ENCODE measurements at places on chromosomes 2 and 18.
A peak's percentile ranks its signal among the peaks of the same experiment; 100 is the strongest.

- DNase-seq, result no peak
Measured at GRCh38 chr2:143802871-143803650, 673.8 kb downstream of the ARHGAP15 start.

GRCh38 chr18:37424507-37424906 lies 141.1 kb downstream of the CELF4 start:
- DNase-seq, result no peak

DNA sequence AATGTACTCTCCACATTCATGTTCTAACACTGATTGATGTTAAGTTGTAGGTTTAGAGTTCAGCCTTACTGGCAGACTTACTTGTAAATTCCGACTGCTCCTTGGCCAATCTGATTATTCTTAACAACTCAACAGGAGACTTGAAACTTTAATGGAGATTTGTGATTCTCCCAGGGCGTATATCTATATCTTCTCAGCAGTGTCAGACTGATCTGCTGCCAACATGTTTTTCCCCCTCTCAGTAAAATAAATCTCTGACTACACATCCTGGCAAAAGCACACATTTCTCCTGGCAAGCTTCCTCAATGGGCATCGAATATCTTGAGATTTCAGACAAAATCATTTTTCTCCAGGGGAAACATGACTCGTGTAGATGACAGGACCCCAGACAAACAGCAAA lies 1041.2 kb downstream of the DPP10 start:
- no peak for DNase-seq

GRCh38 chr2:235570256-235570655 lies 76.4 kb downstream of the AGAP1 start:
- no peak for DNase-seq

GRCh38 chr18:74508366-74508765 lies 12.2 kb downstream of the CNDP2 start:
- DNase-seq, result peak; percentile 5

DNA sequence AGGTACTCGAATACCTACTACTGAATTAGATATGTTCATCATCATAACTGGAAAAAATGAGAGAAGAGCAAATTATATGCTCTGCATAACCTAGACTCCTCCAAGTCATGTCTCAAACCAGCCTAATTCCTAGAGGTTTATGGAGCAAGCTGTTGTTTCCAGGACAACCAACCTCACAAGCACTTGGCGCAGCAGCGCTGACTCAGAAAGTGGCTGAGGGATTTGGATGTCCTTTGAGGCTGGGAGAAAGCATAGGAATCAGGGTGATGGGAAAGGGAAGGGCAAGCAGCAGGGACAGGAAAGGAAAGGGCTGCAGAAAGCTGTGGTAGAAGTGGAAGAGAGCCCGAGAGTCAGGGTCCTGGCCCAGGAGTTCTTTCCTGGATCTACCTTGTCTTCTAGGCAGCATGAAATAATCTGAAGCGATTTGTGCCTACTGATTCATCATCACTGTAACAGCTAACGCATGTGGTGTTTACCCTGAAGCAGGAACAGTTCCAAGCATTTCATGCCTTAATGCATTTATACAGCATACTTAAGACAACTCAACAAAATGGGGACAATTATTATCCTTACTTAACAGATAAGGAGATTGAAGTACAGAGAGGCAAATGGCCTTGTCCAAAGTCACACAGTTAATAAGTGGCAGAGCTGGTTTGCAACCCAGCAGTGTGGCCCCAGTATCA lies 3.7 kb downstream of the PLEK start:
- DNase-seq, result no peak

DNA sequence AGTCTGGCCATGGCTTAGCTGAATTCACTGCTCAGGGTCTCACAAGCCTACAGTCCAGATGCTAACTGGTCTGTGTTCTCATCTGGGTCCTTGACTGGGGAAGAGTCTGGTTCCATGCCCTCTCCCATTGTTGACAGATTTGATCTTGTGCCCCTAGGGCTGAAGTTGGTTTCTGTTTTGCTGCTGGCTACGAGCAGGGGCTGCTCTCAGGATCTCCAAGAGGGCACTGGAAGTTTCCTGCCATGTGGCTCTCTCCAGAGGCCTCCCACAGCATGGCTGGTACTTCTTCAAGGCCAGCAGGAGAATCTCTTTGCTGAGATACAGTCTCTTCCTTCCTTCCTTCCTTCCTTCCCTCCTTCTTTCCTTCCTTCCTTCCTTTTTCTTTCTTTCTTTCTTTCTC lies 78.1 kb downstream of the SPP2 start:
- no peak for DNase-seq

DNA sequence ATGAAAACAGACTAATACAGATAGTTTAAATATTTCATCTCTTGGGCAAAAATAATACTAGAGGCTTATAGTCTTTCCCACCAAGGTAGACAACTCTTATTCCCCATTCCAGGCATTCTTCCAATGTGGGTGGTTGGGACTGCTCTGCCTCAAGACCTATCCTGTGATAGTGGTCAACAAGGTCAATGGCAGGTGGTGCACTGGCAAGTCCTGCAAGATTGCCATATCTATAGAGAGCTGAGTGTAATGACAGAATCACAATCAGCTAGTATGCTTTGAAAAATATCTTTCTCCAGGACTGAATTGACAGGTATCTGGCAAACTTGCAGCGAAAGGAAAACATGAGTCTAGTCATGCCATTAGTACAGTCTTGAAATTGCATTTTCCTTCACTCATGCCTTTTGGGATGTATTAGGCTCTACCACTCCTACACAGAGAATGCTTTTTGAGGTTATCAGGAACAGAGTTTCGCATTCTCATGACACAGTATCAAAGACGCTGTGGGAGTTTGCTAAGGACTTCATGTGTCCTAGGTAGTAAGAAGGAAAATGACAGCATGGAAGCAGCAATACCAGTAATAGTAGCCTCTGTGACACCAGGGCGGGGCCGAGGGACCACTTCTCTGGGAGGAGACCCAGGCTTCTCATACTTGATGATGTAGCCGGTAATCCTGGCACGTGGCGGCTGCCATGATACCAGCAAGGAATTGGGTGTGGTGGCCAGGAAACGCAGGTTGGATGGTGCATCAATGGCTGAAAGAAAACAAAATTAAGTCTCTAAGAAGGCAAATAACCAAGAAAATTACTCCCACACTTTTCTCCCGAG lies 61.0 kb downstream of the FN1 start:
- no peak for DNase-seq

- no peak for DNase-seq
Measured at GRCh38 chr18:1483385-1483784, 578.7 kb downstream of the ADCYAP1 start.

- no peak for DNase-seq
Measured at GRCh38 chr18:58599106-58599505, 29.8 kb downstream of the ALPK2 start.

GRCh38 chr2:219378163-219378851 lies 9.4 kb downstream of the DNPEP start:
- DNase-seq, result no peak

DNA sequence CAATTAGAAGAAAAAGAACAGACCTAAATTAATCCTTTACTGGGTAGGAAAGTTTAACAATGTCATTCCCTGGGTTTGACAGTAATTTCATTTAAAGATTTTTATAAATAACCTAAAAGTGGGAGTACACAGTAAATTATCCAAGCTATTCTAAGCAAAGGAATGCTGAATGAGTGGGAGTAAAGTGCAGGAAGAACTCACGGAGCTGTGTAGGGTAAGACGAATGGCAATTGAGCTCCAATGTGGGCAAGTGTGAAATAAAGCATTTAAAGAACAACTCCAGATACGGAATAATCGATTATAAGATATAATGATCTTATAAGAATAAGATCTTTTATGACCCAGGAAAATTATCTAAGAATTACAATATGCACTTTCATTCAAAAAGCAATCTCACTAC lies 93.2 kb downstream of the LRRTM4 start:
- no peak for DNase-seq

DNA sequence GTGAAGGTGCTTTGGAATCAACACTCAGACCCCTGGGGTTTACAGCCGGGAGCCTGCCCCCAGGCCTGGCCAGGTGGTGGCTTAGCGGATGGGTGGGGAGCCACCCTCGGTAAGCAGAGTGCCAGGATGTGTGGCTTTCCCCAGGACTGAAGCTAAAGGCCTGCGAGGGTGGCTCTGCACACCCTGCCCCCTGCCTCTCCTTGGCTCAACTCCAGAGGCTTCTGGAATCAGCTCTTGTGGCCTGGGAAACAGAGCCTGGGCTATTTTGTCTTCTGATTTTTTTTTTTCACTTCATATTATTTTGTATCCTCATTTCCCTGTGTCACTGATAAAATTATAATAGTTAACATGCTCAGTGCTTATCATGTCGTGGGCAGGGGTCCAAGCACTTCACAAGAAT lies 79.8 kb downstream of the RHOB start:
- no peak for DNase-seq

DNA sequence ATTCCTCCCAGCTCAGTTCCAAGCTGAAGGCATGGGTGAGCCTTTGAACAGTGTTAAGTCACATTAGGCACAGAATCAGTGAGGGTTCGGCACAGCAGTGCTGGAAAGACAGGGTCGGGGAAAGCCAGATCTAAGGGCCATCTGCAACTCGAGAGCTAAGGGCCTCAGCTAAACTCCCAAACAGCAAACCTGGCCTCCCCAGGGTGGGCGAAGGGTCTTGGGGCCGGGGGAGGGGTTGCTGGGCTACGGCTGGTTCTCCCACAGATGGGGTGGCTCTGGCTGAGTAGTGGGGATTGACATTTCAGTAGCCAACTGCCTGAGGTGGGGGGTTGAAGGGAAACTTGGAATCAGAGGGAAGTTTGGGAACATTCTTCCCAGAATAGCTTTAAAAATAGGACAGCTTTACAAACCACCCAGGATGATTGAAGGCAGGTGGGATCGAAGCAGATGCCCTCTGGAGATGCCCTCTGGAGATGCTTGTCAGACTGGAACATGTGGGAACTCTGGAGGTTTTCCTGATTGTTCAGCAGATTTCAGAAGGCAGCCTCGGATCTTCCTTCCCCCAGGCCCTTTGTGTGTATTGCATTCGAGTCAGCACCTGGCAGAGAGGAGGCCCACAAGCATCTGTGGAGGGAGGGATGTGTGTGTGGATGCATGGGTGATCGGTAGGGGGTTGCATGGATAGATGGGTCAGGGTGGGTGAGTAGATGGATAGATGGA lies 156.4 kb downstream of the SMAD7 start:
- DNase-seq, result no peak

GRCh38 chr2:173359231-173359630 lies 4.6 kb downstream of the CDCA7 start:
- no peak for DNase-seq

DNA sequence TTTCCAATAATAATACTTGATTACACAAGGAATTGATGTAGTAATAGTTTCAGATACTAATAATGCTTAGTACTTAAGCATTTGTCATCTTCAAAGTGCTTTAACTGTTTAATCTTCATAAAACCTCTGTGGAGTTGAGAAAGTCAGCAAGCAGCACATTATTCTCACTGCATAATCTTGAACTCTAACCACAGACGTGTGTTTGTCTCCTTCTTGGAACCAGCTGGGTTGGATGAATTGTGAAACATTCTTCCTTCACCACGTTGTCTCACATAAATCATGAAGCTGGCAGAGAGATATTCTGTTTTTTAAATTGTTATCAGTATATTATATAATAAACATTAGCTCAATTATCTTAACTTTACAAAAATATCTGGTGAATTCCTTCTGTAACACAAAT lies 55.1 kb upstream of the LDAH start:
- no peak for DNase-seq

DNA sequence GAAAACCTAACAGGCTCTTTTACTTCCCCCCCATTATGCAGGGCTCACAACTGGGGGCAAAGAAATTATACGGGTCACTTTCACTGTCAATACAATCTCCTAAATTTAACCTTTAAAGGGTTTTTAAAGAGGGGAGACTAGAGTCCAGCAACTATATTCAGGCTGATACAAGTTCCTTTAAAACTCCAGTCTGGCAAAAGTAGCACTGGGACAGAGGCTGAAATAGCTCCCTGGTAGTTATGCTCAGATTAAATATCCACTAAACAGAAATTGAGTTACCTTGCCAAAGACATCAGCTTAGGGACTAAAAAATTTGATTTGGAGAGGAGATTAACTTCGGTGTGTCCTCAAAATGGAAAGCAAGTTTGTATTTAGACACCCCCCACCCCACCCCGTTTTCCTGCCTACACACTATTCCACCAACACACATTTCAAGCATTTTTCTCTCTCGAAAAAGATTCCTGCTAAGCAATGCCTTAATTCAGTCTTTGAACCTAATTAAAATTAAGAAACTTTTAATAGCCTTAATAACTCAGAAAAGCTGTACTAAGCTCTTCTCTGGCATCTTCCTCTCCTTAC lies 127.2 kb downstream of the OSBPL1A start:
- DNase-seq, result no peak

GRCh38 chr18:72181241-72181764 lies 362.8 kb downstream of the CBLN2 start:
- DNase-seq, result no peak

DNA sequence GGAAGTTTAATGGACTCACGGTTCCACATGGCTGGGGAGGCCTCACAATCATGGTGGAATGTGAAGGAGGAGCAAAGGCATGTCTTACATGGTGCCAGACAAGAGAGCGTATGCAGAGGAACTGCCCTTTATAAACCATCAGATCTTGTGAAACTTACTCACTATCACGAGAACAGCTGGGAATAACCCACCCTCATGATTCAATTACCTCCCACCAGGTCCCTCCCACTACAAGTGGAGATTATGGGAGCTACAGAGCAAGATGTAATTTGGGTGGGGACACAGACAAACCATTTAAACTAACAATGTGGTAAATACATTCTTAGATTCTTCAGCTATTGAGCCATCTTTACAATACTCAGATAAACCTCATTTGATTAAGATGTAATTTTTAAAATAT lies 176.1 kb downstream of the SH3BP4 start:
- DNase-seq, result no peak

DNA sequence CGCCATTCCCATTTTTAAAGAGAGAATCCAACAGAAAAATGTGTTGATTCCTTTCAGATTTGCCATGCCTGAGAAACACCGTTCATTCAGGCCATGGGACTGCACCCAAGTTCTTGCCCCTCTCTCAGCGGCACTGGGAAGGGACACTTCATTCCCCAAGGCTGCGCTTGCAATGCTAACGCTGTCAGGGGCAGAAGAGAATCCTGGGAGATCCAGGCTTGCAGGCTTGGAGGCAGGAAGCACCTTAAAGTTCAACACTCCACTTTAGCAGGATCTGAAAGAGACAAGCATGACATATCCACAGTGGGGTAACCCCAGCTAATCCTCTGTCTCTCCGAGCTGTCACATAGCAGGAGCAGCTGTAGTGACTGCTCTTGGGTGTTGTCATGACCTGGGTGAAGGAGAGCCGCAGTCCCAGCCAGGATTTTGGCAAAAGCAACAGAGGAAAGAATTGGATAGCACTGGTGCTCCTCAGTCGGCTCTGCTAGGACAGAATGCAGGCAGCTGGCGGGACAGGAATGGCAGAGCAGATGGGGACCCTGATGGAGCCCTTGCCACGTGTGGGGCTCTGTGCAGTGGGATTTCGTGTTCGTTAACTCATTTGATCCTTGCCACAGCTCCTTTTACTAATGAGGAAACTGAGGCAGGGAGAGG lies 22.0 kb upstream of the ODC1 start:
- DNase-seq, result no peak

- DNase-seq, result peak; percentile 95
Measured at GRCh38 chr2:121071034-121071504, 213.9 kb downstream of the TFCP2L1 start.

- DNase-seq, result no peak
Measured at GRCh38 chr2:150860301-150860700, 372.8 kb upstream of the RND3 start.

GRCh38 chr2:31660812-31661335 lies 80.1 kb upstream of the SRD5A2 start:
- DNase-seq, result no peak

GRCh38 chr2:227411990-227412350 lies 24.2 kb upstream of the SCYGR1 start:
- no peak for DNase-seq

- no peak for DNase-seq
Measured at GRCh38 chr2:188042412-188042811, 249.3 kb upstream of the GULP1 start.
